Stimulated activated naive CD4-positive, alpha-beta T cell (primary cell): ENCODE measurements at places on chromosomes 2 and 18.

DNA sequence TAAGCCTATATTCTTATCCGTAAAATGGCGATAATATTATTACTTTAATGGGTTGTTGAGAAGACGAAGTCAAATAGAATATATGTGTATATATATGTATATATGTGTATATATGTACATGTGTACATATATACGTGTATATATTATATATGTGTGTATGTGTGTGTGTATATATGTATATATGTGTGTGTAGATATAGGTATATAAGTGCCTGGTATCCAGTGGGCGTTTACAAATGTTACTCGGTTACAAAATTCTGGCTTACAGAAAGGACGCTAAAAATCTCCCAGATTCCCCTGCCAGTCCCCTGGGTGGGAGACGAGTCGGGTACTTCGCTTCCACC, 295 bp upstream of the MTX2 start:
- no peak for DNase-seq

DNA sequence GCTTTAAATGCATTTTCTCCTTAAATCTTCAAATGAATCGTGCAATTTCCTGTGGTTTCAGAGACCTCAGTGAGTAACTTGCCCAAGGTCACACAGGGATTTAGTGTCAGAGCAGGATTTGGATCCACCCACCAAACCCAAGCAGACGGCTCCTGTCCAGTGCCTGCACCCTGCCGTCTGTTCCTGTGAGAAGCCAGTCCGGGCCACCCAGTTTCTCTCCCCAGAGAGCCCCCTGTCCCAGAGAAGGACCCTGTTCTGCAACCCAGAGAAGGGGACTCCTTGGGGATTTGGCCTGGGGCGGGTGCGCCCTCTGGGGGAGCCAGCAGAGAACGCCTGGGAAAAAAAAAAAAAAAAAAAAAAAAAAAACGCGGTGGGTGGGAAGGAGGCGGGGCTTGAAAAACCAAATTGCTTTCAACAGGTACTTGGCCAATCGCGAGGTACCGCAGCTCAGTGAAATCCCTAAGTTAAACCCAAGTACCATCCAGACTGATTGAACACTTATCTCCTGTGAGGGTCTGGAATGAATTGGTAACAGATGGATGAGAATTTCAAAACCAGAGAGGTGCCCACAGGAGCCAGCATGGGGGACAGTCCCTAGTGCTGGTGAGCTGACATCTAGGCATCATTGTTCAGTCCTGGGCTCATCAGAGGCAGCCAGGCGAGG, 30.9 kb upstream of the REEP1 start:
- peak; percentile 21 for DNase-seq

DNA sequence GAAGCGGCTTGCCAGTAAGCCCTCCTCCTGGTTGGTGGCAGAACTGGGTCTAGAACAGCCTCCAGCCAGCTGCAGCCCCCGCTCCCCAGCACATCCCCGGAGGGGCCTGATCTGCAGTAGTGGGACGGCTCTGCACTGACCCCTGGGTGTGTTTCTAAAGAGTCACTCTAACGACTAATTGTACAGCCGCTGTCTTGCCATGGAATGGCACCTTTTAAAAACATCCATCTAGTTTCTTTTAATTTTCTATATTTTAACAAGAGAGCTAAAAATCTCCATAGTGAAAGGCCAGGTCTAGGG, 82.0 kb downstream of the MTCL1 start:
- no peak for DNase-seq

GRCh38 chr2:220279372-220279771, 651.9 kb downstream of the SLC4A3 start:
- no peak for DNase-seq

DNA sequence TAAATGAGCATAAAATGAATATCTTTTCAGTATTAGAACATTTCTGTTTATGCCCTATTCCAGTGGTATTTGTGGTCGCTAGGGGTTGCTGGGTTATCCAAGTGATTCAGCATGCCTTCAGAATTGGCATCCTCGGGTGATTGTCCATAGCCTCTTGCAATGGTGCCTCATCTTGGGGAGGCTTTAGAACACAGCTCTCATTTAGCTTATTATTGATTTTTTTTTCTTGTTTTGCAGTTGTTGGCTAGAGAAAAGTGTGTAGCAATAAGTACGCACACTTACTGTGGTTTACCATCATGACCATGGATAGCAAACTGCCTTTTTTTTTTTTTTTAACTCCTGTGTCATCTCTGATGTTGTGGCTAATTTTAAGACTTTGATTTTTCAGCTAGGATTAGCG, 33.6 kb downstream of the PLEKHA3 start:
- DNase-seq: no peak

- no peak for DNase-seq
Observed at GRCh38 chr2:12987246-12987645, 270.5 kb downstream of the TRIB2 start.

DNA sequence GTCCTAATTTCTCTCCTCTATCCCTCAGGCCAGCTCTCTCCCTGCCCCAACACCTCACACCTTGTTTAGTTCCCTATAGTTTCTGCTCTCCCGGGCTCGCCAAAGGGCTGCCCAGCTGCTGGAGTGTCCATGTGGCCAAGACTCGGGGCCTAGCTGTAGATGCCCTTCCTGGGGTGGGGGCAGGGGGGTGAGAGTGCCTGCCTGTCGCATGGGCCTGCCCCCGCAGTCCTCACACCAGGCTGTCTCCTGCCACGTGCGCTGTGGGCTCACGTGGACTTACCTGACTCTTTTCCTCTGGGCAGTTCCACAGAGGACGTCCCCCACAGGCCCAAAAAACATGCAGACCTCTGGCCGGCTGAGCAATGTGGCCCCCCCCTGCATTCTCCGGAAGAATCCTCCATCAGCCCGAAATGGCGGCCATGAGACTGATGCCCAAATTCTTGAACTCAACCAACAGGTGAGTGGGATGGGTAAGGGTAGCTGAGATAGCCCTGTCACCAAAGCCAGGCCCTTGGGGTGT, 7.4 kb upstream of the TMEM214 start:
- no peak for DNase-seq

GRCh38 chr2:65077898-65078297, 21.7 kb downstream of the CEP68 start:
- no peak for DNase-seq

DNA sequence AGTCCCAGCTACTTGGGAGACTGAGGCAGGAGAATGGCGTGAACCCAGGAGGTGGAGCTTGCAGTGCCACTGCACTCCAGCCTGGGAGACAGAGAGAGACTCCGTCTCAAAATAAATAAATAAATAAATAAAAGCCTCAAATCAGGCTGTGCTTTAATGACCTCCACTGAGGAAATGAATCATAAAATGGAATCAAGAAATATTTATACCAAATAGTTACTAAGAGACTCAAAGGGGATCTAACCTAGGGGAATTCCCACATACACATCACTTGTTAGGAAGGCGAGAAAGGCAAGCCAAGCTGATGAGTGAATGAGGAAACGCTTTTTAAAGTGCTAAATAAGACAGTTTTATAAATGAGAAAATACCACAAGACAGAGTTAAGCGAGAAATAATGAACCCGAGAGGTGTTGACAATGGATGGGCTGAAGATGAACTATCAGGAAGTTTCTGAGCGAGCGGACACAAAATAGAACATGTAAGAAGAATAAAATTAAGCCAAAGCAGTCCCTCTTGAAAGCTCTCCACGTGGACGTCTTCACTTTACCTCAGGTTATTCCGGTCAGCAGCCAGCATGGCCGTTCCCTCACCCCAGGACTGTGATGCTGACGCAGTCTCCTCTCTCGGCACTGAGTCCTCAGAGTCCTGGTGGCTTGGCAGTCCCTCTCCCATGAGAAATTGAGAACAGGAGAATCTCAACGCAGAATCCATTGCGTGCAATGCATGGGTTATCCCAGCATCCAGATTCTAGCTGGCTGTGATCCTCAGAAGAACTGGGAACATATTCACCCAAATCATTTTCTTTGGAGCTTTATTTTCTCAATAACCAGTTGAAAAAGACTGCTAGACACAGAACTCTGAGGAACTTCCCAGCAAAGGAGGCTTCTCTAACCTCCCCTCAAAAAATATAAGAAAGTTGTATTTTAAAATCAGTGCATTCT, 22.3 kb downstream of the PXDN start:
- no peak for DNase-seq

DNA sequence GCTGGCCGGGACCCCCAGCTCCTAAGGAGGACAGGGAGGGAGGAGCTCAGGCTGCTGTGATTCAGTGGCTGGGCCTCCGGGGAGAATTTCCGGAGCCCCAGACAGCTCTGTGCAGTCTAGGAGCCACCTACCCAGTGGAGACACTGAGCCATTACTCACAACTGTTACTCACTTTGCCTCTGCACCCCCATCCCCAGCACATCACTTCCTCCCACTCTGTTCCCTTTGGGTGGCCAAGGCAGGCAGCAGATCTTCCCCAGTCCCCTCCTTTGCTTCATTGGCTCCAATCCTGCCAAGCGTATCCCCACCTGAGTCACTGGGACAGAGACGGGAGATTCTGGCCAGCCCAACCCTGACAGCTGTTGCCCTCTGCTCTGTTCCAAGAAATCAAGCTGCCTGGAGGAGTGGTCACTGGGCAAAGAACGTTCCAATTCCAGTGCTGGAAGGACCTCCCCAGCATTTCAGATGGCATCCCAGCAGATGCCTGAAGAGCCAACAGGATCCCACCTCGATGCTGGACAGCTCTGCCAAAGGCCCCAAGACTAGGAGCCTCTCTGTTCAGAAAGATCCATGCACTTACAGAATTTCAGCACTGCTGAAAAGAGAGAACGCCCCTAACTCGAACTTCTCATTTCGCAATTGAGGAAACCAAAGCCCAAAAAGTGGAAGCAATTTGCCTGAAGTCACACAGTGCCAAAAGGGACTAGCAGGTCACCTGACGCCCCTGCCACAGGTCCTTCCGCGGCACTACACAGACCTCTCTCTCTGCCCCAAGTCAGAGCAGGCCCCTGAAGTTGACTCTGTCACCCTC, 68.3 kb downstream of the TNS1 start:
- no peak for DNase-seq

DNA sequence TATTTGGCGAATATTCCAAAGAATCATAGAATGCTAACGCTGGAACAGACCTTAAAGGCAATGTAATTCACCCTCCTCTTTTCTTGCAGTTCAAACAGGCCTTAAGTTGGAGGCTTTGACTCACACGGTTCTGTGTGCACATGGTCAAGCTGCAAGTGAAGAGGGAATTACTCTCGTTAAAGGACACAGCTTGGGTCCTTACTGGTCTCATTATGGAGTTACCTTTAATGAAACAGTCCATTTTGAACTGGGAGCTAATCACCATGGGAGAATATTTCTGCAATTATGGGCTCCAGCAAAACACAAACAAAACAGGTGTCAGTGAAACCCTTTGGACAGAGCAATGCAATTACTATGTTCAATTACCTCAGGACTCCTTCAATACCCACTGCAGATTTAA, 135.5 kb downstream of the GAREM1 start:
- DNase-seq: no peak

GRCh38 chr2:86298411-86299390, 38.7 kb downstream of the REEP1 start:
- no peak for DNase-seq

DNA sequence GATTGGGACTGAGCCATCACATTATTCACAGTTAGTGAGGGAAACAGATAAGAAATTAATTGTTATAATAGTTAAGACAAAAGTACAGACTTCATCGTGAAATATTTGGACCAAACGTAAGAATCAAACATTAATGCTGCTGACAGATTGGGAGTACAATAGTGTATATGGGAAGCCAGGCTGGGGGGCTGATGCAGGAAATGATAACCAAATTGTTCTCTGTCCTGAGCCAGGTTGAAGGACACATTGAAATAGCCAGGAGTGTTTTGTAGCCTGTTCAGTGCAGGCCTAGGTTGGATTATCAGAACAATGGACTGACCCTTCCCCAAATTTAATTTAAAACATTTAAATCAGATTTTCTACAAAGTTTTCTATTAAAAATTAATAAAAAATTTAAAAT, 203.2 kb downstream of the BABAM2 start:
- DNase-seq: no peak

- no peak for DNase-seq
Observed at GRCh38 chr2:231038483-231039293, 1.4 kb downstream of the C2orf72 start.

GRCh38 chr2:146634230-146635097, 1210.4 kb upstream of the ACVR2A start:
- no peak for DNase-seq

DNA sequence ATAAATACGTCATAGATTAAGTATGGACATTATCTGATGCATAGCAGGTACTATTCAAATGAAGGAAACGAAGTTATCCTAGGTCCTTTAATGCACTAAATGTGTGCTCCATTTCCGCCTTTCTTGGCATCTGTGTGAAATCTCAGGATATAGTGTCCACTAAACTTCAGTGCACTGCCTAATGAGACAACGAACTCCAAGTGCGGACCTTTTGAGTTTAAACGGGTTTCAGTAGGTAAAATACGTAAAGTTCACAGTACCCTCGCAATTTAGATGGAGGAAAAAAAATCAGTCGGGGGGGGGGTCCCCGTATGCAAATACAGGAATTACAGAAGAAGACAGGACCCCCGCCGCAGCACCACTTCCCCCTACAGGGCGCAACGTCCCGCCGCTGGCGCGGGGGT, 729 bp upstream of the REL start:
- DNase-seq: no peak

- DNase-seq: no peak
Observed at GRCh38 chr18:27735117-27735516, 441.8 kb downstream of the CDH2 start.

DNA sequence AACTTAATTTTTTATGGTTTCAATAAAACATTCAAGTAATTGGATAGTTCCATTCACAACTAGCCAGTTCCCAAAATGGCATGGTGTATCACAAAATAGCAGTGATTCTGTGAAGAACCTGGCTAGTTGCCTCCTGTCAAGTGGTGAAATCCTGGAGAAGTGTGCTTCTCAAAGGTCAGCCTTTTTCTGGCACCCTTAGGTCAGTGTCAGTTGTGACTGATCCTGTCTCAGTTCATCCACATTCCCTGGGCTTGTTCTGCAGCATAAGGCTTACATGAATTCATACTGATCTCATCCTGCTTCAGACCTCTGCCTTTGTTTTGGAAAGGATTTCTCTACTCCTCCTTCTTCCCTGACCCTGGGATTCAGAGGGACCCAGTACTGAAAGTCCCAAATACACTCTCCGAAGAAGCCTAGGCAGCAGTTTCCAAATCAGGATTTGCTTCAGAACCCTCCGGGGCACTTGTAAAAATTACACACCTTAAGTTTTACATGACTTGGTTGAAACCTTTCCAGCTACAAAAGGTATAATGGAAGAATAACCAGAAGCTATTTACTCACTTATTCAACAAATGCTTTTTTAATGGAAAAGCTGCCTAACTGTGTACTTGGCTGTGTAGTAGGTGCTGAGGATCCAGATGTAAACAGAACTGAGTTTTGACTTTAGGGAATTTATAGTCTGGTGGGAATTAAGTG, 11.0 kb downstream of the MAP3K20 start:
- DNase-seq: no peak
